H1 (cell line): ENCODE measurements at places on chromosomes 3 and 15. TPM values are rescaled to one million over a fixed set of nuclear protein-coding genes. Genes with fewer than 3 reads are reported as not detected.

DNA sequence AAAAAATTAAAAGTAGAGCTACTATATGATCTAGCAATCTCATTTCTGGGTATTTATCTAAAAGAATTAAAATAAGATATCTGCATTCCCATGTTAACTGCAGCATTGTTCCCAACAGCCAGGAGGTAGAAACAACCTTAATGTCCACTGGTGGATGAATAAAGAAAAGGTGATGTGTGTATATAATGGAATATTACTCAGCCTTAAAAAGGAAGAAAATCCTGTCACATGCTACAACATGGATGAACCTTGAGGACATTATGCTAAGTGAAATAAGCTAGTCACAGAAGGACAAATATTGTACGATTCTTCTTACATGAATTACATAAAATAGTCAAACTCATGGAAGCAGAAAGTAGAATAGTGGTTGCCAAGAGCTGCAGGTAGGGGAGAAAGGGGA, 119.4 kb upstream of the BHLHE40 start:
- no peak for DNase-seq

DNA sequence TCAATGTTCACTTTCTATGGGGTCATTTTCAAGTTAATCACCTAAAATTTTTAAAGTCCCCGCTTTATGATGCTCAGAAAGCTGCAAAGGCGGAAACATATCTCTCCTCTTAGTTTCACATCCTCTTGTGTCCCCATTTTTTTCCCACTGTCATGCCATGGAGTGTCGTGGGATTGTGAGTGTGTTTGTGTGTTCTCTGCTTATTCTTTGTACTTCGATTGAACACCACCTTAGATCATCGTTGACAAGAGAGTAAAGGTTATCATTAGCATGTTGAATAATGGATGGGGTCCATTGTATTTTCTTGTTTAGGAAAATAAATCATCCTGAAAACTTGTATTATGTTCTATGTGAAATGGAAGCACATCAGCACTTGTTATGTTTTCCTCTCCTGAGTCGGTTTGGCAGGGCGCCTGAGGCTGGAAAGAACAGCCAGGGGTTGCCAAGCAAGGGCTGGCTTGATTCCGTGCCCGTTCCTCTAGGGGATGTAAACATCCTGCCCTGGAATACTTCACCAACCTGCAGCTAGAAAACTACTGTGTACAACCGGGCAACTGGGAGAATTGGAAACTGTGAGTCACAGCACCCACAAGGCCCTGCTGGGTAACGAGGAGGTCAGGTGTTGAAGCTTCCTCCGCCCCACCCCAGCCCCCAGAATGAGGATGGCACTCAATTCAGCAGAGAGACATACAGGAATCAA, 67.2 kb downstream of the EIF4E3 start:
- DNase-seq = no peak

- no peak for DNase-seq
These were observed 80.9 kb downstream of the THBS1 start for GRCh38 chr15:39661776-39662175.

GRCh38 chr3:127256733-127257271, 31.0 kb downstream of the PRR20G start:
- DNase-seq = no peak

DNA sequence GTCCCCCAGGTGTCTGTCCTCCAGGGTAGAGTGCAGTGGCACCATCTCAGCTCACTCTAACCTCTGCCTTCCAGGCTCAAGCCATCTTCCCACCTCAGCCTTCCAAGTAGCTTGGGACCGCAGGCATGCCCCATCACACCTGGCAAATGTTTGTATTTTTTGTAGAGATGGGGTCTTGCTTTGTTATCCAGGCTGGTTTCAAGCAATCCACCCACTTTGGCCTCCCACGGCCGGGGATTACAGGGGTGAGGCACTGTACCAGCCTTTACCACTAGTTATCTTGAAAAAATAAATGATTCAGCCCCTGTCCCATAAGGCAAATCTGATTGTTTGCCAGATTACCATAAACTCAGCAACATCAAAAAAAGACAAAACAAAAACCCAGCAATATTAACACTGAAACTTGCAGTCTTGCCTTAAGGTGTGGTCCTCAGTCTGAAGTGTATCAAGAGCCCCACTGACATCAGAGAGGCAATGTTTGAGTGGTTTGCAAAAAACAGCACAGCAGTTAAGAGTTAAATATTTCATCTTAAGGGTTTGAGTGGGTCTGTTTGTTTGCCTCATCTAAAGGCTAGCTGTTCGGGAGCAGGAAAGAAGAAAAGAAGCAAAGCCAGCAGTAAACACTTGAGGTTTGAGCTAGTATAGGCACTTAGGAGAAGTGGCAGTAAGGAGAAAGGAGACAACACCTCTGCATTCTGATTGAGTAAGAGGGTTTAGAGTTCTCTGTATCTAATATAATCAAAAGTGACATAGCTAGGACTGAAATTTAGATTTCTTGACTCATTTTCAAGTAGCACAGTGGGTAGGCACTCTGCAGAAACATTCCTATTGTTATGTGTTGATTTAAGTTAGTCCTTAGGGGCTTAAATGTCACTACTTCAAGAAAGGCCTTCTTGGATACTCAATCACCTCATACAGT, 26.3 kb upstream of the EDEM1 start:
- DNase-seq = no peak

DNA sequence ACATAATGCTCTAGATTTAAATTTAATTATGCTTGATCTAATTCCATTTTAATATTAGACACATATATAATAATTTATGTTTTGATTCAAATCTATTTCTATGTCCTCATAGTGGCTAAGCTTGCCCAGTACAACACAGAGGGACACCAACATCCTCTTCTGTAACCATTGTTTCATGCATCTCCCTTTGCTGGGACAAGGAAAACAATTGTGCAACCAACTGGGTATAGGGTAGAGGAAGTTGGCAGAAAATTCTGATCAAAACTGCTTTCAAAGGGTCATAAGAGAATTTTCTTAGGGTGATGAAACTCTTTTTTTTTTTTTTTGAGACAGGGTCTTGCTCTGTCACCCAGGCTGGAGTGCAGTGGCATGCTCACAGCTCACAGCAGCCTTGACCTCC, 121.4 kb upstream of the SGO1 start:
- DNase-seq = no peak

DNA sequence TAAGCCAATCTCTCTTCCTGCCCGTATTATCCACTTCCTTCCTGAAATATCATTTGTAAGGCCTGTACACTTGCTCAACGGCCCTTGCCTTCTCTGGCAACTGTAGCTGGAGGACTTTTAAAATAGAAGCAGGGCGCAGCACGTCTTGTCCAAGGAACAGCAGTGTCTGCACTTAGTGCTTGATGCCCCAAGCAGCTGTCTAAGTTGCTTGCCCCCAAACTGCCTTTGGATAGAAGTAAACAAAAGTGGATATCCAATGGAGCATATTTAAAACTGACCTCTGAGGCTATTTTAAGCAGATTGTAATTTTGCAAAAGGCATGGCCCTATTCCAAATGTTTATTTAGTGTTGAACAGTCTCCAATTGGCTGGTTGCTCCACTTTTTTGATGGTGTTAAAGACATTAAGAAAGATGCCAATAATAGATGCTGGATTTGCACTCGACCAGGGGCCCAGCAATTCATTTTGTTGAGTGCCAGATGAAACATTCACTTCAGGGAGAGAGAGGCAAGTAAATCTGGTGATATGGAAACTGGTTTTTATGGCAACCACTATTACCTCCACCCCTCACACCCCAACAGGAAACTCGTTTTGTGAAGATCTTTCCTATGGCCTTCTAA, 526.8 kb upstream of the TBL1XR1 start:
- DNase-seq = no peak

DNA sequence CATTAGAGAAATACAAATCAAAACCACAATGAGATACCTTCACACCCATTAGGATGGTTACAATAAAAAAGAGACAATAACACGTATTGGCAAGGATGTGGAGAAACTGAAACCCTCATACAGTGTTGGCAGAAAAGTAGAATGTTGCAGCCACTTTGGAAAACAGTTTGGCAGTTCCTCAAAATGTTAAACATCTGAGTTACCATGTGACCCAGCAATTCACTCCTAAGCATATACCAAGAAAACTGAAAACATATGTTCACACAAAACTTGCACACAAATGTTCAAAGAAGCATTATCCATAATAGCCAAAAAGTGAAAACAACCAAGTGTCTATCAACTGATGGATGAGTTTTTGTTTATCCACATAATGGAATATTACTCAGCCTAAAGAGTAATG, 166.9 kb upstream of the FAM3D start:
- DNase-seq = no peak

DNA sequence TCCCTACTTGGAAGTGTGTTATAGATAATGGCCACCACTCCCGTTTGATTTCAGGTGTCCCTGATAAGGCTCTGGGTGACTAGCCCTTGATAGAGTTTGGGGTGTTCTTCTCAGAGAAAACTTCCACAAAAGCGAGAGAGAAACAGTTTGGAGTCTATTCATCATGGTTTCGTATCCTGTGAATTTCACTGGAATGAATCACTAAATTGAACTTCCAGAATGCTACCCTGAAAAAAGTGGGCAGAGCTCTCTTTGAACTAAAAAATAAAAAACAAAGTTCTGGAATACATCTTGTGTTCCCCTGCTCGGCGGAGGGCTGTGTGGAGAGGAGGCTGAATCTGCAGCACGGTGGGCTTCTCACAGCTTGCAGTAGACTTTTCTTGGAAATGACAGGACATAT, 52.8 kb upstream of the FAM98B start:
- no peak for DNase-seq

DNA sequence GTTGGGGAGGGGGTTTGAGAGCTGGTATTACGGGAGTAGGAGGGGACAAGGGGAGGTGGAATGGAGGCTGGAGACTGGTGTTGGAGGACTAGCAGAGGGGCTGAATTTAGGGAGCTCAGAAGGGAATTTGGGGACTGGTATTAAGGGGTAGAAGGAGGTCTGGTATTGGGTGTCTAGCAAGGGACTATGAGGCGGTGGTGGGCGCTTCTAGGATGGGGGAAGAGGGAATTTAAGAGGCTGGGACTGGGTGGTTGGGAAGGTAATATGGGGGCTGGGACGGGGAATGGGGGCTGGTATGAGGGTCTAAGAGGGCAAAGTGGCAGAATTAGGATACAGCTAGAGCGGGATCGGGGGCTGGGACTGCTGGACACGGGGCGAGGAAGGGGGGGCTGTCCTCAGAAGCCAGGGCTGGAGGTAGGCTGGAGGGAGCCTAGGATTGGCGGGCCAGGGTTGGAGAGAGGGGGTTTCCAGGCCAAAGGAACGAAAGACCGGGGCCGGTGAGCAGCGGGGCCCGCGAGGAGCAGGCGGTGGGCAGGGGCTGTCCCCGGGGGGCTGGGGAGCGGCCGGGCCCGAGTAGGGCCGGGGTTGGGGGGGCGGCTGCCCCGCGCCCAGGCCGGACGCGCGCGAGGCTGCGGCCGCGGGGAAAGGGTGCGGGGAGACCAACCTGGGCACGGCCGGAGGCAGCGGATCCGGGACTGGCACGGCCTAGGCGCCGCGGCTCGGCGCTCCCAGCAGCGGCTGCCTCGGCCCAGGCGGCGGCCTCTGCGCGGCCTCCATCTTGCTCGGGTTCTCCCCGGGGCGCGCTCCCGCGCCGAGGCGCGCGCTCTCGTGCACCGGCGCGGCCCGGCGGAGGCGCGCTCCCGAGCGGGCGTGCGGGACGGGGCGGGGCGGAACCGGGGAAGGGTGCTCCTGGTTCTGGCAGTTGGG, at the start of gene LHFPL4:
Gene LHFPL4 (minus strand): TSS at position 802 of the 927 bp plus-strand sequence. CDS start 1,143 bp downstream, outside the sequence.
- DNase-seq = peak; percentile 85

DNA sequence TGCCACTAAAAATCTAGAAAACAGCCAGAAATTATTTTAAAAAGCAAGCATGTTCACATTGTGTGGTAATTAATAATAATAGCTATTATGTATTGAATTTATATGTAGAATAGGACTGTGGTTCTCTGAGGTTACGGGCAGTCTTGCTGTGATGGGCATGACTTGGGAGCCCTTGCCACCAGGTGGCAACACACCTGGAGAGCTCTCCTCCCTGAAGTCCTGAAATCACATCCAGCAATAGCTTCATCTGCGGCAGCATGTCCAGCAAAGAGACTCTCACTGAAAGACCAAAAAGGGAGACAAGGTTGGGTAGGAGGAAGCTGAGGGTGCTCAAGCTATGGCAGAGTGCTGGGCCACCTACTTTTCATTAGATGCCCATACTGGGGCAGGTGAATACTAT, 206.8 kb upstream of the IL12A start:
- no peak for DNase-seq

- no peak for DNase-seq
These were observed 27.2 kb downstream of the PLD1 start for GRCh38 chr3:171783086-171783485.

DNA sequence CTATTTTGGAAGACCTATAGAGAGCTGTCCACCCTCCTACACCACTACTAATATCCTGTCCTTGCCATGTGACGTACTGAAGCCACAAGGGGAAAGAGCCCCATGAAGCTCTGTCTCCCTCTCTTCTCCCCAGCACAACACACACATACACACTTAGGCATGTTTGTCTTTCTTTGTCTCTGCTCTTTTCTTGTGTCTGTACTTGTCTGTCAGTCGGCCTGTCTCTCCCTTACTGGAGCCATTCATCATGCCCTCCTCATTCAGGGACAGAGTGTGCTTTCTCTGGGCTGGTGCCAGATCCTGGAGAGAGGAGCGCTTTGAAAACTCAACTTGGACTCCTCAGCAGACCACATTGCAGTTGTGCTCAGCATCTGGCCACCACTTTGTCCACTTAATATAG, 47.6 kb downstream of the PSMD6 start:
- no peak for DNase-seq

GRCh38 chr3:178504128-178504527, 32.1 kb upstream of the KCNMB2 start:
- no peak for DNase-seq

DNA sequence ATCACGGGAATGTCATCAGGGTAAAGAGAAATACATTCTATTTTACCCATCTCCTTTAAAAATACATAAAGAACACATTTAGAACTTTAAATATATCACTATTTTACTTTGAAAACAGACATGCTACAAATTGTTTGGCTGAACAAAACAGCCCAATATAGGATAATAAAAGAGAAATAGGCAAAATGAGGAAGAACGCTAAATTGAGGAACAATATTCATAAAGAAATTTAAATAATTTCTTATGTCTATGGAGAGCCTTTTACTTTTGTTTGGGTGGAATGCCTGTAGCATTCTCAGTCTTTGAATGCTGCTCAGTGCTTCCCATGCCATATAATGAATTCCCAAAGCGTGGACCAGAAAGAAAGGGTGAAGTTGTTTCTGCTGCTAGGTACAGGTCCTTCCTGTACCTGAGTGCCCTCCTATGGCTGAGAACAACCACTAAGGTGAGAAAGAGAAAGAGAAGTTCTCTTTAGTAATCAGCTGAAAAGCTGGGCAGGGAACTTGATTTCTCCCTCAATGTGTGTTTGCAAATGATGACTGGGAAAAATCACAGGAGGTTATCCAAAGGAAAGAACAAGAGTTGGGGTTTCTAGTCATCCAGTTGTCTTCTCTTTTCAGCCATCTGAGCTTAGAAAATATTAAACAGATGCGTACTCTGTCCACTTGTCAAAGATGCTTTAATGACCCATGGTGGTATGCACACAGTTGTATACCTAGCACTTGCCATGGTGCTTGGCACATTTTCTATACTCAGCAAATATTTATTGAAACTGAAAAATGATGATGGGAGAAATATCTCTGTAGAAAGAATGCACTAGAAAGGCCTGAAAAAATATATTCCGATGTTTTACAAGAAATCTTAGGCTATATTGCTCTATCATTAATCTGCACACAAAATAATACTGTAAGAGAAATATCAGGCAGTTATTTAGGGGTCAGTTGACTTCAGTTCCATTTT, 404.6 kb downstream of the TIGIT start:
- no peak for DNase-seq

- DNase-seq = no peak
These were observed 121.6 kb upstream of the ROPN1 start for GRCh38 chr3:124113485-124113884.

EPHA3 gene
- 0.08 and 0.09 TPM in 2 replicates for polyA plus RNA-seq

SLC12A1 gene
- 0.16 and 0.63 TPM in 2 replicates for polyA plus RNA-seq

OIP5 gene
- polyA plus RNA-seq = 41.7 and 44.5 TPM in 2 replicates

IL16 gene
- 0.03 and 0.16 TPM in 2 replicates for polyA plus RNA-seq

GABPB1 gene
- 21.1 and 24.5 TPM in 2 replicates for polyA plus RNA-seq

KLHL6 gene
- polyA plus RNA-seq = 0.05 and 0.08 TPM in 2 replicates
